ENCODE measurements at places on chromosomes 6 and 20.

- DNase-seq = no peak
Observed at GRCh38 chr6:83055366-83055964, 10.2 kb downstream of the UBE3D start.

DNA sequence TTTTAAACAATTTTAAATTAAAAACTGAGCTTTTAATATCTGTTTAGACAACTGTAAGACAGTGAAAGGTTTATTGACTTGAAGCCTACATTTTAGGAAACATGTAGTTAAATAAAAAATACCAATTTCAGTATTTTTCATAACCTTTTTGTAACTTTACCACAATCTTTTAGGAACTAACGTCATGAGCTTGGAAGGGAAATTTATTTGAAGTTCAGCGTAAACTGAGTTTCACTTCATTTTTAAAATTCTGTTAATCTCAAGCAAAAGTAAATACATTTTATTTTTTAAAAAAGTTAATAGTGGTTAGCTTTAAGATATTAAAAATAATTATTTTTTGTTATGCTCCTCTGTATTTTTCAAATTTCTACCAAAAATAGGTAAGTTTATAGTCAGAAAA, 5.5 kb downstream of the CST7 start:
- DNase-seq = no peak

DNA sequence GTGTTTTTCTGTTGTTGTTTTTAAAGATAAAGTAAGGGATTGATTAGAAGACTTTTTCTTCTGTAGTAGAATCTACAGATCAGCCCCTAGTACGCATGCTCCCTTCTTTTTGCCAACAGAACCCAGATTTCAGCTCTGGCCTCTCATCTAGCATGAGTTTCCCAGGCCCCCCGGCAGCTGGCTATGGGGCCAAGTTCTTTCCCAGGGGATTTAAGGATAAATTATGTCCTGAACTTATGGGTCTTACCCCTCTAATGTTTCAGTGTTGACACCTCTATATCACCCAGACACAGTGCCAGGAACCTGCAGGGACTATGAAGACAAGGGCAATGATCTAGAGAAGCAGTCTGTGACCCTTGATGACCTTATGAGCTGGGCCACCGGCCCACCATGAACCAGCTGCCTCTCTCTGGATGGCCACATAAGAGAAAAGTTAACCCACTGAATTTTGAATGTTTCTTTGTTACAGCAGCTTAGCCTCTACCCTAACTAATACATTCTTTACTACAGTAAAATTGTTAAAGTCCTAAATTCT, 150.5 kb downstream of the UNC5CL start:
- no peak for DNase-seq

DNA sequence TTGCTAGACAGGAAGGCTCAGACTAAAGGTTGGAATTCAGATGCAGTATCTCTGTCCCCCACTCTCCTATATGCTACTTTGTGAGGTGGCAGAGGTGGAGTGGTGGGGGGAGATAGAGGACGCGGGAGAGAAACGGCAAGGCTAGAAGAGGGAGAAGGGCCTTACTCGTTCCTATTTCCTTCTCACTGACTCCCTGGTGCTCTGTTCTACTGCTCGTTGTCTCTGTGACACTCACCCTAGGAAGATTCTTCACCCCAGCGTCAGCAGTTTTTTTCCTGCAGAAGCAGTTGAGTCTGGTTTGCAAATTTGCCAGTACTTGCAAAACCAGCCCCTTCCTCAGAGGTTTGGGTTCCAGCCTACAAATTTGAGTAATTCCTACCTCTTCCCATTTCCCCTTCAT, 801.1 kb upstream of the SLC35B3 start:
- no peak for DNase-seq

- no peak for DNase-seq
Observed at GRCh38 chr6:148388521-148388920, 45.9 kb downstream of the SASH1 start.

DNA sequence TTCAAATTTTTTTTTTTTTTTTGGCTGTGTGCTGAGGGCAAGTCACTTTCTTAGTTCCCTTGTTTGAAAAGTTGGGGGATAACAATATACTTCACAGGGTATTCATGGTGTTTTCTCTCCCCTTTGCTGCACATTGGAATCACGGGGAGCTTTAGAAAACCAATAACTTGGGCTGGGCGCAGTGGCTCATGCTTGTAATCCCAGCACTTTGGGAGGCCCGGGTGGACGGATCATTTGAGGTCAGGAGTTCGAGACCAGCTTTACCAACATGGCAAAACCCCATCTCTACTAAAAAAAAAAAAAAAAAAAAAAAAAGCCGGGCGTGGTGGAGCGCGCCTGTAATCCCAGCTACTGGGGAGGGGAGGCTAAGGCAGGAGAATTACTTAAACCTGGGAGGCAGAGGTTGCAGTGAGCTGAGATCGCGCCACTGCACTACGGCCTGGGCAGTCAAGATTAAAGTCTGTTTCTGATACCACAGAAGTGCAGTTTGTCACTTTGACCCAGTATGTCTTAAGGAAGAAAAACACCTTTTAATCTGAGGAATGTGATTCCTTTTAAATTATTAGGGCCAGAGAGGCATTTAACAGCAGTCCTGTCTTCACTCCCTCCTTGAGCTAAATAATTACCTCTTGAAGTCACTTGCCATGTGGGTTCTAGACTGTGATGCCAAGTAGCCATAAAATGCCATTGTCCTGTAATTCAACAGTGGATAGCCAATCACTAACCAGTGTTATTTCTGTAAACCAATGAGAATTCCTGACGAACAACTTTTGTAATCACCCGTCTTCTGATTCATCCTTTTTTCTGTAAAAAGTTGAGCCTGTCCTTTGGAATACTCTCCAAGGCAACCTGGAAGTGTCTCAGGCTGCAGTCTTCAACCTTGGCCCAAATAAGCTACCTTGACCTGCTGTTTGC, 16.1 kb downstream of the SRSF3 start:
- DNase-seq = no peak

GRCh38 chr6:39791850-39792539, at the start of gene DAAM2:
Gene DAAM2 (plus strand): TSS chr6:39792376. CDS start chr6:39856303, 63,927 bp downstream.
- DNase-seq = no peak

GRCh38 chr6:45411959-45412358, 34.2 kb upstream of the SUPT3H start:
- DNase-seq = no peak

DNA sequence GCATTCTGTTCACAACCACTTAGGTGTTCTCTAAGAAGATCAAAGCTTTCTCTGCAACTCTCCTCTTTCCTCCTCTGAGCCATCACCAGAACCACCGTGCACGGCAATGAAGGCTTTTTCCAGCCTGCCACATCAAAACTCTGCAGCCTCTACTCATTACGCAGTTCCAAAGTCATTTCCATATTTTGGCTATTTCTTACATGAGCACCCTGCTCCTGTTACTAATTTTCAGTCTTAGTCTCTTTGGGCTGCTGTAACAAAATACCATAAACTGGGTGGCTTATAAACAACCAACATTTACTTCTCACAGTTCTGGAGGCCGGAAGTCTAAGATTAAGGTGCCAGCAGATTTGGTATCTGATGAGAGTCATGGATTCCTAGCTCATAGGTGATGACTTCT, 70.4 kb upstream of the THBS2 start:
- DNase-seq = no peak

All from activated CD8-positive, alpha-beta memory T cell treated with anti-CD3 and anti-CD28 coated beads for 1 hour (primary cell).